ENCODE measurements at places on chromosomes 7 and 10. TPM values are rescaled to one million over a fixed set of nuclear protein-coding genes. Genes with fewer than 3 reads are reported as not detected.

ZNF722 gene
- not detected for total RNA-seq

GRCh38 chr10:116774728-116775151, 32.4 kb upstream of the HSPA12A start:
- DNase-seq: peak; percentile 24

DNA sequence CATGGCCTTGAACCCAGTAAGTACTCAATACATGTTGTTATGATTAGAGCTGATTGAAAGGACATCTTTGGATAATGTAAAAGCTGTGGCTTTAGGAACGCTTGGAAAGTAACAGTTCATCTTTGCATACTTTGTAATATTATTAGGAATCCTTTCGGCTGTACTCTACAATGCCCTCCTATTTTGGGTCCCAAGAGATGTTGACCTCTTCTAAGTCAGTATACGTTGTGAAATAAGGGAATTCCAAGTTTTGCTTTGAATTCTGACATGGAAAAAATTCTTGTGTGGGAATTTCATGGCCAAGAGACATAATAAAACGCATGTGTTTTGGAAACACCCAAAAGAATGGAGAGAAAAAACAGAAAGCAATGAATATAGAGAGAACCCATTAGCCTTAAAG, 7.7 kb downstream of the AGR3 start:
- DNase-seq: no peak

KAZALD1 gene
- 1.7 TPM for total RNA-seq

- no peak for DNase-seq
These were observed 112.2 kb upstream of the RAB18 start for GRCh38 chr10:27391916-27392315.

DNA sequence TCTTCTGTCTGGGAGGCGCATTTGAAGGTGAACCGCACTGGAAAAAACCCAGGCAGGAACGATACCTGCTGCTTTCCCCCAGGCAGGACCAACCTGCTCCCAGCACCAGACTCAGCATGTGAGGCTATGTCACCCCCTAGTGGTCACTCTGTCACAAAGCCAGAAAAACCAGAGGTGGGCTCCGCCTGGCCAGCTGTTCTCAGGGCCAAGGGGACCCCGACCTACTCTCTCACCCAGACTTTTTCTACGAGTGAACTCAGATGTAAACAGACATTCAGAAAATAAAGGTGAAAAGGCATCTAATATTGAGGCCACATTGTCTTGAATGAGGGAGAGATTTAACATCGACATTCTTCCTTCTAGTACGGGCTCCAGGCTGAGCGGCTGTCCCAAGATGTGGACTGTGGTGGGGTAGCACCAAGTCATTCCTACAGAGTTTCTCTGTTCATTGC, 117.3 kb downstream of the PRKAG2 start:
- DNase-seq: peak; percentile 80

MNX1 gene
- total RNA-seq: 30.3 TPM

STEAP4 gene
- total RNA-seq: 11.3 TPM

DNA sequence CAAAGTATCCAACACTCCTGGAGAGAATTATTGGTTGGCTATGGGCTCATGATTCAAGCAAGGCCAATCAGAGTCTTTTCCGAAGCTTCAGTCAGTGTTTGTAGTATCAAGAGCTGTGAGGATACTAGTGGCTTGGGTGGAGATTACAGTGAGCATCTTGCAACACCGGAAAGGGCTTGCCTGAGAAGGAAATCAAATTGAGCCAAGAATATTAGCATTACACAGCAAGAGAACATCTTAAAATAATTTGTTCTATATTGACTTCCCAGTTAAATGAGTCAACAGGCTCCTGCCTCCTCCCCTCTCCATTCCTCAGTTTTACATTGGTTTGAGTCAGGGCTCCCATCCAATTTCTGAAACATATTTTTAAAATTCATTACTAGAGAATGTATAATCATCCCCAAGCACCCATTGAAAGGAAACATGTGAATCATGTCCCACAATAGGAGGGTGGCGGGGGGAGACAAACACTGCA, 127.4 kb downstream of the ELAPOR2 start:
- DNase-seq: no peak

GRCh38 chr10:12587451-12587888, 238.1 kb downstream of the CAMK1D start:
- no peak for DNase-seq

- DNase-seq: no peak
These were observed 562.1 kb downstream of the DNAJB6 start for GRCh38 chr7:157898802-157899505.

Data from Calu3 (cell line).